ENCODE measurements at places on chromosomes 4 and X. TPM values are rescaled to one million over a fixed set of nuclear protein-coding genes. Genes with fewer than 3 reads are reported as not detected.

The KDM6A gene
- 3.9 TPM for polyA plus RNA-seq

The ALB gene
- 3.3 TPM for polyA plus RNA-seq

The KLB gene
- 0.85 TPM for polyA plus RNA-seq

The PPEF2 gene
- not detected for polyA plus RNA-seq

The RIPPLY1 gene
- polyA plus RNA-seq: not detected

The NXF3 gene
- polyA plus RNA-seq: not detected

The C4orf51 gene
- polyA plus RNA-seq: not detected

The TKTL1 gene
- polyA plus RNA-seq: not detected

The CT47B1 gene
- not detected for polyA plus RNA-seq

The SPANXN4 gene
- polyA plus RNA-seq: not detected

The ABCB7 gene
- 9.7 TPM for polyA plus RNA-seq

The SPANXC gene
- polyA plus RNA-seq: not detected

The DCHS2 gene
- 1.9 TPM for polyA plus RNA-seq

The LRIT3 gene
- polyA plus RNA-seq: 0.08 TPM

The ZCCHC12 gene
- polyA plus RNA-seq: 1.1 TPM

The FGF13 gene
- polyA plus RNA-seq: not detected

The IL2 gene
- polyA plus RNA-seq: not detected

The CCDC110 gene
- 1.2 TPM for polyA plus RNA-seq

The GLOD5 gene
- polyA plus RNA-seq: 3.0 TPM

The PITX2 gene
- not detected for polyA plus RNA-seq

The GALNTL6 gene
- polyA plus RNA-seq: 3.6 TPM

The CPE gene
- 852 TPM for polyA plus RNA-seq

The GRIA2 gene
- polyA plus RNA-seq: 854 TPM

The SMIM43 gene
- 8.8 TPM for polyA plus RNA-seq

The GDPD2 gene
- not detected for polyA plus RNA-seq

The EDA2R gene
- not detected for polyA plus RNA-seq

The CLDN22 gene
- polyA plus RNA-seq: 0.97 TPM

The CT83 gene
- polyA plus RNA-seq: not detected

The C4orf36 gene
- polyA plus RNA-seq: not detected

The BST1 gene
- polyA plus RNA-seq: not detected

The PHEX gene
- 0.06 TPM for polyA plus RNA-seq

The TMPRSS11F gene
- polyA plus RNA-seq: not detected

The PLS3 gene
- polyA plus RNA-seq: 174 TPM

The TAF7L gene
- polyA plus RNA-seq: 0.18 TPM

The KLHL15 gene
- polyA plus RNA-seq: 5.0 TPM

The DNAAF6 gene
- not detected for polyA plus RNA-seq

The UTP3 gene
- polyA plus RNA-seq: 24.0 TPM

The DGKK gene
- not detected for polyA plus RNA-seq

The MTM1 gene
- polyA plus RNA-seq: 6.2 TPM

The GPRIN3 gene
- polyA plus RNA-seq: 0.83 TPM

The GEMIN8 gene
- 16.2 TPM for polyA plus RNA-seq

The IL2RG gene
- not detected for polyA plus RNA-seq

The TMEM187 gene
- 1.6 TPM for polyA plus RNA-seq

The SUPT20HL2 gene
- not detected for polyA plus RNA-seq

The DDX53 gene
- not detected for polyA plus RNA-seq

The ATG4A gene
- polyA plus RNA-seq: 15.9 TPM

The FRMPD3 gene
- polyA plus RNA-seq: 0.53 TPM

The SSX3 gene
- 0.32 TPM for polyA plus RNA-seq

The PTTG2 gene
- not detected for polyA plus RNA-seq

The NEUROG2 gene
- polyA plus RNA-seq: not detected

The MED28 gene
- polyA plus RNA-seq: 46.1 TPM

The RNF150 gene
- polyA plus RNA-seq: 21.0 TPM

All from Purkinje cell (primary cell).